ENCODE measurements at places on chromosomes 13 and 19. TPM values are rescaled to one million over a fixed set of nuclear protein-coding genes. Genes with fewer than 3 reads are reported as not detected.
A peak's percentile ranks its signal among the peaks of the same experiment; 100 is the strongest.

Gene DIRAS1
- not detected for total RNA-seq

Gene PRR20A
- total RNA-seq, result not detected

GRCh38 chr13:111926501-111927180 lies 140.3 kb upstream of the SOX1 start:
- no peaks in the 10 kb centered on the region for H3K4me1 ChIP-seq
- no peak overlapping the region for H3K4me3 ChIP-seq
- no peaks in the 10 kb centered on the region for H3K36me3 ChIP-seq
- no peaks in the 10 kb centered on the region for H3K27me3 ChIP-seq
- DNase-seq, result no peak

- H3K36me3 ChIP-seq, result no peaks in the 10 kb centered on the region
- DNase-seq, result no peak
- peaks cover 22% of the 10 kb centered on the region for H3K4me1 ChIP-seq
- H3K27ac ChIP-seq, result peak overlapping the region; percentile 86
- H3K27me3 ChIP-seq, result no peaks in the 10 kb centered on the region
Observed at GRCh38 chr19:9139609-9140158, 513 bp upstream of the ZNF317 start.

DNA sequence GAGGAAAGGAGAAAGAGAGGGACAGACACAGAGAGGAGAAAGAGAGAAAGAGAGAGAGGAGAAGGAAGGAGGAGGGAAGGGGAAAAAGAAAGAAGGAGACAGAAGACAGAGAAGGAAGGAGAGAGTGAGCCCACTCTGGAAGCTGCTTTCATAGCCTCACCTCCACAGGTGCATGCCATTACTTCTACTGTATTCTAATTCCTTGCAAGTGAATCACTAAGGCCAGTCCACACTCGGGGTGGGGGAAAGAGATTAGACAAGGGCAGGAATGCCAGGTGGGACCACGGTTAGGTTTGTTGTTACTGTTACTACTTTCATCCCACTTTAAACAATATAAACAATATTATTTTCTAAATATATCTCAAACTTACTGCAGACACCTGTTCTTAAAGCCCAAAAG lies 684.5 kb upstream of the ARGLU1 start:
- H3K36me3 ChIP-seq, result no peaks in the 10 kb centered on the region
- H3K27ac ChIP-seq, result no peak overlapping the region
- no peaks in the 10 kb centered on the region for H3K27me3 ChIP-seq
- no peak for DNase-seq

Gene CNMD
- not detected for total RNA-seq

All from CD4-positive, alpha-beta T cell (primary cell).